ENCODE measurements at places on chromosomes 2 and 18.

DNA sequence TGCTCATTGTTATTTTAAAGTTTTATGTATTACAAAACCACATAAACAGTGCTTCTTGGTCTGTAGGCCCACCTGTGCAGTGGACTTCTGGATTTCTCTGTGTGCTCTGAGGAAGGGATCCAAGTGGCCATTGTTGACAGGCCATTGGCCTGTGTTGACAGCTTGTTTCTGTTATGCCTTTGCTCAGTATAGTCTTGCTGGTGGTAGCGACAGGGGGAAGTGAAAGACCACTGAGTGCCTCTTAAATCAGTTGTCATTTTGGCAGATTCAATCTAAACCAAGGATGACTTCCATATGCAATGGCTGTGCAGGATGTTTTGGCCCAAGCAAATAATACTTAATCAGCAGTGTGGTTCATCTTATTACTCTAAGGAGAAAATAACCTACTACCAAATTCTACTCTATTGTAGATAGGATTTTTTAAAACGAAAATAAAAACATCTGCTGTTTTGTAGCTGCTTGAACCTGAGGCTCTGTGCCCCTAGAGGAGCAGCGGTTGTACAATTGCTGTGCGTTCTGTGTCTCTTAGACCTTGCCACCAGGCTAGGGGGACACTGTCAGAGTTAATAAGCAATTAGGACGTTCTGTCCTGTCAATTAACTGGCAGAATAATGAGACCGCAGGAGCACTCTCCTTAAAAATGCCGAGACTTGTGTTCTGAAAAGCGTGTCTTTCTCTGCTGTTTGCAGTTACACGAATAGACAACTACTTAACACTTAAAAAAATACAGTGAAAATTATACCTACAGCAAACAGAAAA is 108.2 kb downstream of the RHBDD1 start:
- DNase-seq = no peak

- DNase-seq = no peak
These were observed 25.4 kb downstream of the GPC1 start for GRCh38 chr2:240460781-240461431.

- no peak for DNase-seq
These were observed 602 bp upstream of the VWC2L start for GRCh38 chr2:214410128-214410775.

DNA sequence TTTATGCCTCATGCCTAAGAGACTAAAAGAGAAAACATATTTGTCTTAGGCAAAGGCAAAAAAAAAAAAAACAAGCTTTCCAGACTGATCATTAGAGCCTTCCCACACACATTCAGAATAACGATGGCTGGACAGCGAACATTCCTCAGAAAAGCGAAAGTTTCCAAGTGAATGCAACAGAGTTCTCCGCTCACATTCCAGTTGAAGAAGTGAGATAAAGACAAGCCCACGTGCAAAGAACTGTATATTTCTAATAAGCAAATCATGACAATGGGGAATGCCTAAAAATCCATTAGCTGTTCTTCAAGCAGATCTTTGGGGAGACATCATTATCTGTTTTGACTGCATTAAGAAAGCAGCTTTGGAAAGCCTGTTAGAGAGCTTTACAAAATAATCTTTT is 347.9 kb downstream of the METTL4 start:
- no peak for DNase-seq

GRCh38 chr18:23231340-23232021 is 96.2 kb downstream of the CABLES1 start:
- DNase-seq = peak; percentile 64

All from OCI-M1 (cell line).